Stimulated activated CD4-positive, alpha-beta T cell treated with anti-CD3 and anti-CD28 coated beads, Interleukin-2, amount 100 ng/mL, for 48 hours (primary cell): ENCODE measurements at places on chromosomes 6 and 20.
A peak's percentile ranks its signal among the peaks of the same experiment; 100 is the strongest.

GRCh38 chr6:131383421-131384411 lies 189.3 kb upstream of the ARG1 start:
- no peak for DNase-seq

DNA sequence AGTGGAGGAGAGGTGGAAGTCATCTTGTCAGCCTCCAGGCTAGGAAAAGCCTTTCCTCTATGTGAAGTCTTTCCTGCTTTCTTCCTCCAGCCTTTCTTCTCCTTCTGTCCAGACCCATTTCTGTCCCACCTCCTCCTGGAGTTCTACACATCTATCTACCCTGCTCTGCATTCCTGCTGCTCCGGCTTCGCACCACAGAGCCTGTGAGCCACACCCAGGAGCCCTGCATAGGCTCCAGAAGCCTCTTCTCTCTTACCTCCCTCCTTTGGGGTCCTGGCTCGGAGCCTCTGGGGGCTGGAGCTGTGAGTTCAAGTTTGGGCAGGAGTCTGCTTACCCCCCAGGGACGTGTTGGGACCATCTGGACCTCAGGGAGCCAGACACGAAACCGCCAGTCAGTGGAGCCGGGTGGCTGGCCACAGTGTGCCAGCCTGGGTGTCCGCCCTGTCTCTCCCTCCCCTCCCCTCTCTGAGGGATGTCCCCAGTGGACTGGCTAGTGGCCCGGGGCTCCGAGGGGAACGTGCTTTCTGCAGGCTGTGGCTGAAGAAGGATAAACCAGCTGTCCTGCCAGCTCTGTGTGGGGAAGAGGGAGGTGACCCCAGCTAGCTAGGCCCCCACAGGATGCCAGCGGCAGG lies 99.2 kb downstream of the VEGFA start:
- DNase-seq = no peak

GRCh38 chr20:59985864-59986263 lies 27.6 kb downstream of the CDH26 start:
- no peak for DNase-seq

DNA sequence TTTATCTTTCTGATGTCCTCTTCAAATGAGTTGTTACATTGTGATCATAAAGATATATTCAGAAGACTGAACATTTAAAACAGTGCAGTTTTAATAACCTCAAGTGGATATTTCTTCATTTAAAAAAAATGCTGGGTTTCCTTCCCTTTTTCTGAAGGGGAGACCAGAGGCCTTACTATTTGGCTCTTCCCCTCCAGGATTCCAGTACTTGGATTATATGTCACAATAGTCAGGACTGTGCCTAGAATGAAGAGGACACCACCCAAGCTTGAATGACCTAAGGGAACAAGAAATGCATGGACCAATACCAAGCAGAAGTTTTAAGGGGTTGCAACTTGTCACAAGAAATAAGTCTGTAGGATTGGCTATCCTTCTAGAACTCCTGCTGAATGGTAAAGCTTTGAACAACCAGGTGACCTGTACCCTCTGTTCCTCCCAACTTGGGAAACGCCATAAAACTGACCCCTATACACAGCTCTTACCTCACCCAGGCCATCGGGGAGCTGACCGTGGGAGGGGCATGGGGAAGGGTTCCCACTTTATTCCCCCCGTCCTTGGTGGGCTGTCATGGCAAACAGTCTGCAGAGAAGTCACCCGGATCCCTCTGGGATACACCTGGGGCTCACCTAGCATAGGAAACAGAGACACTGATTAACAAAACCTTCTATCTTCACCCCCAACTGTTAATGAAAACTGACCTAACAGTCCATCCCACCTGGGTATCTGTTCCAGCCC lies 2.0 kb downstream of the FRS3 start:
- DNase-seq = no peak

DNA sequence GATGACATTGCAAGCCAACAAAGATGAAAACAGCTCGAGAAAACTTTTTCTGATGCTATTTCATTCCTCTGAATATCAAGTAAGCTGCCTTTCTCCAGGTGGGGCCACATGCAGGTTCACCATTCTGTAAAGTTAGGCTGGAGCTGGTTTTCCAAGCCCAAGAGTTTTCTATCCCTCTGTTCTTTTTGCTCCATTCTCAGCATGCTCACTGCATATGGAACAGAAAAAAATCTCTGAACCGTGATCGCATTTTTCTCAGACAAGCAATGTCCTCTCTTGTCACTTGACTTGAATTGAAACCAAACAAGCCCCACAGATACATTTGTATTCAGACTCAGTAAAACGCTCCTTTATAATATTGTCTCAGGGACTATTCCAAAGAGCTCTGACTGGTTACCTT lies 451.6 kb downstream of the FRK start:
- DNase-seq = no peak

DNA sequence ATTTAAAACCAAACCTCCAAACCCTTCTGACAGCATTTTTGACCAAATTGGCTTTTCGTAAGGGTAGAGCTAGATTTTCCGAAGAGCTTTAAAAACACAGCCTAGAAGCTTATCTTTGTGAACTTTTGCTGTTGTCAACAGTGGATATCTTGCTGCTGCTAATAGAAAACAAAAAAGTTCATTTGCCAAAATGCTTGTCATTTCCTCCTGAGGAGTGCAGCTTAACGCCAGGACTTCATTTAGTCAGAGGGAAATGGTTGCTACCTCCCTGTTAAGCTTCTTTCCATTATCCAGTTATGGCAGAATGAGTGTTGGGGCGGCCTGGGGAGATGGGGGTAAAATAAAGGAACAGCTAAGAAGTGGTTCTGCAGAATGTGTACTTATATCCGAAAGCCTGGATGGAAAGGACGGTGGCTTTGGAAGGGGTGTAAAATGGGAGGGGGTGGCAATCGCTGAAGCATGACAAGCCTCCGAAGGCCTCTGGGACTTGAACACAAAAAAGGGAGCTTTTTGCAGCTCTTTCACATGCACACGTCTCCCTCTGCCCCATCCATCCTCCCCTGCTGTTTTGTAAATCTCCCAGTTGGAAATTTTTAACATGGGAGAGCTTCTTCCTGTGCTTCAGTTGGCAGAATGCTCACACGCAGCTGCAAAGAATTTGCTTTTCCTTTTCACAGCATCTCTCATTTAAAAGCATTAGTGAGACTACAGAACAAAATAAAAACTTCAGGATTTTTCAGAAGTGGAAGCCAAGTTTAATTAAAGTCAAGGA lies 22.5 kb downstream of the JARID2 start:
- DNase-seq = no peak

- peak; percentile 83 for DNase-seq
These were observed 940 bp upstream of the ADRM1 start for GRCh38 chr20:62301773-62302340.

DNA sequence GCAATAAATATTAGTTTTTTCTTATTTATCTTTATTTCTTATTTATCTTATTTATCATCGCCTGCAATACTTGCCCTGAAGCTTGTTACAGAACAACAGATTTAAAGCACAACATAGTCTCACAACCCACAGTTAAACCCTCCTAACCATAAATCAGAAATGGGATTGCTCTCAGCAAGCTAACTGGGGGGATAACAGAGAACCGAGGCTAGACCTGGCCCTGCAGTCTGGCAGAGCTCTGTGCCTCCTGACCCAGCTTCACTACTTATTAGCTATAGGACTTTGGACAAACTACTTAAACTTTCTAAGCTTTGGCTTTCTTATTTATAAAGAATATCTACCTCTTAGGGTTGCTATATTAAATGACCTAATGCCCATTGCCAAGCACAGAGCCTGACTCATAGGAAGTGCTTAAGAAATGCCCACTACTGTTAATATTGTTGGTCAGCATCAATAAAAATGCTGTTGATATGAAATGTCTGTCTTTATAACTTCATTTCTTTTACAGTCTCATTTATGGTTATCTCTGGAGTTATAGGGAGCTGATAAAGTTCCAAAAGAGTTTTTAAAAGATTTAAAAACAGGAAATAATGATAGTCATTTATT lies 87.9 kb upstream of the BEND6 start:
- DNase-seq = no peak

GRCh38 chr6:9745966-9746365 lies 668.9 kb downstream of the TFAP2A start:
- DNase-seq = no peak

- no peak for DNase-seq
These were observed 31.2 kb downstream of the SRSF3 start for GRCh38 chr6:36625158-36625919.
